Stimulated activated CD4-positive, alpha-beta T cell treated with anti-CD3 and anti-CD28 coated beads, Interleukin-15, amount 100 ng/mL, for 1 hour (primary cell): ENCODE measurements at places on chromosomes 6 and 20.

- DNase-seq: no peak
Observed at GRCh38 chr6:24911796-24912382, 23.9 kb downstream of the RIPOR2 start.

GRCh38 chr6:20564777-20565176 lies 30.5 kb downstream of the CDKAL1 start:
- no peak for DNase-seq

DNA sequence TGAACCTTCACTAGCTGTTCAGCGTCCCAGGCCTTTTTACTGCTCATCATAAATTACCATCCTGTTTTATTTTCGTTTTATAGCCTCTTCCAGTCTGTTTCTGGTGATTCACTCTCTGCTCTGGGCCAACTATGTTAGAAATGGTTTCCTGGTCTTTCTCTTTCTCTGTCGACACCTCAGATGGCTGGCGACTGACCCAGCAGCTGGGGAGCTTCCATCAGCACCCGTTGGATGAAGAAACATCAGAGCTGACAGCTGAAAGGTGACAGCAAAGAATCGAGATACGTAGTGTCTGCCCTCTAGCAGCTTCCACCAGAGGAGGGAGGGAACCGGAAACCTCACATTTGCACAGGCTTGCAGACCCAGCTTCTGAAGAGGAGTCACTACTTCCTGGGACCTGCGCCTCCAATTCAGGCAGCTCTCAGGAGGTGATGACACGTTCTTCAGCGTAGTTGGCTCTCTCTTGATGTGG lies 82.9 kb upstream of the MLN start:
- no peak for DNase-seq

DNA sequence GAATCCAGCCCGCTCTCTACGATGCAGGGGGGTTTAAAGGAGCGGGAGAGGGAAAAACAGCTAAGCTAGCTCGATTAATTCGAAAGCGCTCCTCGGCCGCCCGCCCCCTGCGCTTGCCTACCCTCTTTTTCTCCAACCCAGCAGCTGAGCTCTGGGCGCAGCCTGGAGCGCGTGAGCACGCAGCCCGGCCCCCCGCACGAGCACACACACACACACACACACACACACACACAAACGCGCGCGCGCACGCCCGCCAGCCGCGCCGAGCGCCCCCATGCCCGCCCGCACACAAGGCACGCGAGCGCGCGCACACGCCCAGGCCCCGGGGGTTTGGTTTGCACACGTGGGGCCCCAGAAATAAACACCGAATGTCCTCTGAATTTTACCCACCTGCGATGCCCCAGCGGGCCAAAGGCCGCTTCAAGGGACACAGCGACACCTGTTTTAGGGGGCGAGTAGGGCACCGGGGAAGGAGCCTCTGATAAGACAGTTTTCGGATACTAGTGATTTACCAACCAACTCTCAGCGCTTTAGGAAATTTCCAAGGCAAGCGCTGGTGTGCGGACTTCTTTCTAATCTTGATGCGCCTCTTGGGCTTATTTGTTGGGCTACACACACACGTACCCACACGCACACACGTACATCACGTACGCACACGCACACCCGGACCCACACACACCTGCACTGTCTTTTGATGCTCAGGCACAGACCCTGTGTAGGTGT lies 802 bp upstream of the NRN1 start:
- DNase-seq: no peak

- no peak for DNase-seq
Observed at GRCh38 chr6:101509536-101509935, 116.0 kb downstream of the GRIK2 start.

DNA sequence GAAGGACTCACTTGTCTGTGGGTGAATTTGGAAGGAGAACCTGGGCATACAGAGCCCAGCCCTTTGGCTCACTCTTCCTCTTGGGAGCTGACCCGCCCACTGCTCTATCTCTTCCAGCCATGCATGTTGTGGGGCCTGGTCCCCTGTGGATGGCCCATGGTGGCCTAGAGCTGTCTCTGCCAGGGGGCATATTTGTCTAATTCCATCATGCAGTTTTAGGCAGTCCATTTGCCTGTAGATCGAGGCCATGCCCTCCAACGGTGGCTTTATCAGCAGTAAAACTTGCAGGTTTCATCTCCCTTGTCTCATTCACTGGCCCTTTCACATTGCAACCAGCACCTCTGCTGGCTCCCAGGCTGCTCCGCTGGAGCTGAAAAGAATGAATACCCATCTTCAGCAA lies 12.9 kb upstream of the EZR start:
- no peak for DNase-seq

DNA sequence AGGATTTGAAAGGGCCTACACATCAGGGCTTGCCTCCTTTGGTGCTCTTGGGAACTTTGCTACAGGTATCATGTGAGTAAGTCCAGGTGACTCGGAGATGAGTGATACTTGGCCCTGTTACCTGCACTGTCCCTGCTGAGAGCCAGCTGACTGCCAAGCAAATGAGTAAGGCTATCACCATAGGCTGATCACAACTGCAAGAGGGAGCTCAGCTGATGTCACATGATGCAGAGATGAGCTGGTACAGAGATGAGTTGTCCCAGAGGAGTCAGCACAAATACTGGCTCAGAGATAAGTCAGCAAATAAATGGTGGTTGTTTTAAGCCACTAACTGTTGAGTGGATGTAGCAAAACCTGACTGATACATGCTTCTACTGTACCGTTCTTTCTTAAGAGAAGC lies 41.4 kb downstream of the LAMP5 start:
- DNase-seq: no peak

GRCh38 chr6:88367248-88367647 lies 201.1 kb upstream of the CNR1 start:
- DNase-seq: no peak
